Neural progenitor cell (in vitro differentiated cells): ENCODE measurements at places on chromosomes 7 and 10.
A peak's percentile ranks its signal among the peaks of the same experiment; 100 is the strongest.

GRCh38 chr7:84339306-84339705, 144.7 kb upstream of the SEMA3A start:
- no peak for DNase-seq

DNA sequence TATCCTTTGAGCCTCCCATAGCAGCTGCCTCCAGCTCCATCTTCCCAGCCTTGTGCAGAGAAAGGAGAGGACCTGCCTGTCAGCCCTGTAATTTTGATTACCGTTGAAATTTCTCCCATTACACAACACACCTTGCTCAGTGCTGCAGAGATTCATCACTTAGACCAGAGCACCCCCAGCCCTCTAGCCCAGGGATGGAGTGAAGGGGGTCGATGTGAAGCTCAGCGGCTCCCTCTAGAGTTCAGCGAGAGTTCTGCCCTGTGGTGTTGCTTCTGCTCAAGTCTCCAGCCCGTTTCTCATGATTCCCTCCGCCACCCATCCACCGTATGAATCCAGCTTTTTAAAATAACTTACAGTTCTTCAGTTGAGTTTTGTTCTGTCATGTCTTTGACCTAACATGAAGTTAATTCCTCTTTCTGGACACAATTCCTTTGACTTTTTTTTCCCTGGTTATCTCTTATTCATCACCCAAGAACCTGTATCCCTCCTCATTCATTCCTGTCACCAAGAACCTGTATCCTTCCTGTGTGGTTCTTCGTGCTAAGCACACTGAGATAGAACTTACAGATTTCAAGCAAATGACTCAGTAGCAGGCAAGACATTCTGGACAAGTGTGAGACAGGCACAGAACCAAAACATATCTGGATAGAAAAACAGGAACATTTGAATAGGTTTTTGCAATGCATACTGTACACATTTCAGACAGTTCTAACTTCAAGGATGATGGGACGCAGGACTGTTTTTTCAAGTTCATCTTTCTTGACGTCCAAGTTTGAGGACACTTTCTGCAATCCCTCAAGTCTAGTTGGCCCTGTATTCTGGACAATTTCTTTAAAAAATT, 35.0 kb upstream of the ZNF32 start:
- DNase-seq: peak; percentile 58

- no peak for DNase-seq
These were observed 37.9 kb upstream of the DNAJB12 start for GRCh38 chr10:72392571-72392970.

GRCh38 chr10:29618341-29619171, 16.2 kb downstream of the SVIL start:
- peak; percentile 45 for DNase-seq

DNA sequence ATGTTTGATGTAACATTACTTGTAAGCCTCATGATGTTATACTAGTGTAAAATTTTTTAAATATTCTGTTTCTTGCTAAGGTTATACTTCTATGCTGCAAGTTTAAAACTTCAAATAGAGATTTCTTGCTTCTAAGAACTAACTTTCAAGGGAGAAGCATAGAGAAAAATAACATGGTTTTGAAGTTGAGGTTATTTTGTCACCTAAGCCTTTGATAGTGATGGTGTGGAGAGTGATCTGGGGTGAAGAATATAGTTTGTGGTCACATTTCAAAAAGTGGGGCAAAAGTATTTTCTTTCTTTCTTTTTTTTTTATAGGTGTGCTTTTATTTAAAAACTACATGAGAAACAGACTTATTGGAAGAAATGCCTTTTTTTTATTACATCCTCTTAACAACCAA, 162.4 kb downstream of the GATA3 start:
- DNase-seq: no peak

DNA sequence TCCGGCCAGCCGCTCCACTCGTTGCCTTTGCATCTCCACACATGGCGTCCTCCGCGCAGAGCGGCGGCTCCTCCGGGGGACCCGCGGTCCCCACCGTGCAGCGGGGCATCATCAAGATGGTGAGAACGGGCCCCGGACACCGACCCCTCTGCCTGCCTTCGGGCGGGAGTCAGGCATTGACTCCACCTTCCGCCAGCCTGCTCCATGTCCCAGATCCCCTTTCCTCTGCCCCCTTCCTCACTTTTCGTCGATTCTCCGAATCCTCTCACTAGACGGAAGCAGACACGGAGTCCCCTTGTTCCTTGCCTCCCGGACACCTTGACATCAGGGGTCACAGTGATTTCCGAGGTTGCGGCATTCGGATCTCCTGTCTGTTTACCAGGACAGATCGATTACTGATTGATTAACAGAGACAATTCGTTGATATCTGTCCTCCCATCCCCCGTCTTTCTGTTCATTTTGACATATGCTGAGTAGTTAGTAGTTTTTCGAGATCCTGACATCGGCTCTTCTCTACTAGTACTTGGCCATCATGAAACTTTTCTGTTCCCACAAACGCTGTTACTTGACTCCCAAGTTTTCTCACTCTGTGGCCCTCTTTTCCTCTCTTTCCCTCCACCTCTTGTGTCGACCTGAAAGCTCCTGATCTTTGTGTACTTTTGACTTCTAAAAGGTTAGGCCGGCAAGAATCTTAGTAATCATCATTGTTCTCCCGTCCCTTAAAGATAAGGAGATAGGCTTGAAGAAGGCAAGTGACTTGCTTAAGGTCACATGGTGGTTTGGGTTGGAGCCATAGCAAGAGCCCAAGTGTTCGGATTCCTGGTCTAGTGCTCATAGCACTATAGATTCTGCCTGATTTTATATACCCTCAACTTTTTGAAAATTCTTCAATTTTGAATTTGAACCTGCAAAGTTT, 597 bp downstream of the SND1 start:
- DNase-seq: no peak

- DNase-seq: peak; percentile 71
These were observed 2.0 kb upstream of the HEPACAM2 start for GRCh38 chr7:93228302-93228701.

- no peak for DNase-seq
These were observed 113.0 kb downstream of the SMURF1 start for GRCh38 chr7:99030951-99031350.

DNA sequence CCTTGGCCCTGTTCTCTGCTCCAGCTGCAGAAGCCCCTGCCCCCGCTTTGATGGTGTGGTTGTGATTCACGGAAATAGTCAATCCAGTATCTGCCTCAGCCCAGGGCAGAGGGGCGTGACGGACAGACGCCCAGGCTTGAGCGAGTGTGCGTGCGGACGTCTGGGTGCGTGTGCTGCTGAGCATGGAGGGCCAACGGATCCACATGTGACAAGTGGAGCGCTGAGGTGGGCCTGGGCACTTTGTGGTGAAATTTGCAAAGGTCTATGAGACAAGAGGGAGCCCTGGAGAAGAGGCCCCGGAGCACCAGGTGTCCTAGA, 94.4 kb downstream of the WDR37 start:
- DNase-seq: no peak

- DNase-seq: peak; percentile 75
These were observed 7.9 kb downstream of the SLC25A28 start for GRCh38 chr10:99612167-99612831.

DNA sequence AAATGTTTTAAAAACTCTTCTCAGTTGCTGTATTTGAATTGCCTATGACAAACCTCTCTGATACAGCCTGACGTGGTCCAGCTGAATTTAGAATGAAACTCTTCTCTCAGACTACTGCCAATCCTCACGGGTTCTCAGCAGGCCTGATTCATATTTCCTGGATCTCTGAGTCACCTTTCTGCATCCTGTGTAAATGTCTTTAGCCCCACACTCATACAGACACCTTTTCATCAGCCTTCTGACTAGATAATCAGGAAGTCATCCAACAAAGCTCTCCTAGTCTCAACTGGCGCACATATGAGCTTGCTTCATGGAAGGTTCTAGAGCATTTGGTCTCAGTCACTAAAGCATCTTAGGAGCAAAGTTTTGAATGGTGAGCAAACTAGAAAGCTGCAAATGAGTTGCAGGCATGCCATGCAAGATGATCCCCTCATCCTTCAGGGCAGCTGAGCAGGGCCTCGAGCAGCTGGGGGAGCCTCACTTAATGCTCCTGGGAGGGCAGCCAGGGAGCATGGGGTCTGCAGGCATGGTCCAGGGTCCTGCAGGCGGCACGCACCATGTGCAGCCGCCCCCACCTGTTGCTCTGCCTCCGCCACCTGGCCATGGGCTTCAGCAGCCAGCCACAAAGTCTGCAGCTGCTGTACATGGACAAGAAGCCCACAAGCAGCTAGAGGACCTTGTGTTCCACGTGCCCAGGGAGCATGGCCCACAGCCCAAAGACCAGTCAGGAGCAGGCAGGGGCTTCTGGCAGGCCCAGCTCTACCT, 182.8 kb downstream of the ARHGAP12 start:
- DNase-seq: no peak

DNA sequence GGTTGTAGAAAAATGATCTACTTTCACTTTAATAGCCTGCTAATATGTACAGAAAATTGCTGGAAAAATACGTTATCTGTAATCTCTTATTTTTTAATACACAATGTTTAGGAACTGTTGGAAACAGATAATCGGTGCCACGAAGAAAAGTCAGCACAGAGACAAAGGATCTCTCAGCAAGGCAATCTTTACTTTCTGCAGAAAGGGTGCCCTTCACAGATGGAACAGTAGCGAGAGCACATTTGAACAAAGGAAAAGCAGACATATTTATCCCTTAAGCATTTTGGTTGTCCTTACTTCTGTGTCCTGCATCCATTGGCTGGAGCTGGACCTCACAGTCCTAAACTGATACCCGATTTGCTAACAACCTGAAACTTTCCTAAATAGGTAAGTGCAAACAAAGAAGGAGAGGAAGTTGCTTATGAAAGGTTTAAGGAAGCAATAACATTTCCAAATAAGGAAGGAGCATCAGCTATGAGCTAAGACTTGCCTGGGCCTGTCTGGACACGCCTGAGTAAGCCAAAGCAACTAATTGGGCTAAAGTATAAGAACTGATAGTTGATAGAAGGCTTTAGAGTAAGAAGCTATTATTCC, 640.0 kb downstream of the SH2D4B start:
- no peak for DNase-seq

- DNase-seq: no peak
These were observed 12.2 kb downstream of the VSIR start for GRCh38 chr10:71761105-71761511.

GRCh38 chr10:92690211-92690914, 608 bp downstream of the HHEX start:
- peak; percentile 58 for DNase-seq

DNA sequence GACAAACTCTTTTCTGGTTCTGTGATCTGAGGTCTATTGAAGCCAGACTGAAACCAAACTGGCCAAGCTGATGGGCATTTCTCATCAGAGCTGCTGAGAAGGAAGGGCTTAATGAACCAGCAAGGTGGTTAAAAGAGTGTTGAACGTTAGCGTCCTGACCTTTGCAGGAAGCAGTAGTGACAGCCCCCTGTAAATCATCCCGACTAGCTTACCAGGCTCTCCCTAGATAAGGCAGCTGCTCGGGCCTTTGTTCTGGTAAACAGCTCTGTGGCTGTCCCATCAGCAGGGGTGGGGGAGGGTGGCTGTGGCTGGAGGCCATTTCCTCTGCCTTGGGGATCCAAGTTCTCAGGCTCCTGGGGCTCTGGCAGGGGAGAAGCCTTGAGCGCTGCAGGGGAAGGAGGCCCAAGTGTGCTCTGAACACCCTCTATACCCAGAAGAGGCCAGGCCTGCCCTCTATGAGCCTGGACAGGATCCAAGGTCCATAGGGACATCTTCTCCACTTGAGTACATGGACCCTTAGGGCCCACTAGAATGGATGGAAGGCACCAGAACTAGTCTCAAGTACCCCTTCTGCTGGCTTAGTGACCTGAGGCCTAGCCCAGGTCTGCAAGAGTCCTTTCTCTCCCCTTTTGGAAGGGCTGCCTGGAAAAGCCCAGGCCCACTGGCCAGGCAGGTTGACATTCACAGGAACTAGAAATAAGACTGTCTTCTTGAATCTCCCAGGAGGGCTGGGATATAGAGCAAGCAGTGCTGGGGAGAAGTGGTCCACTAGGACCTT, 134.6 kb downstream of the ARHGAP22 start:
- DNase-seq: peak; percentile 62

DNA sequence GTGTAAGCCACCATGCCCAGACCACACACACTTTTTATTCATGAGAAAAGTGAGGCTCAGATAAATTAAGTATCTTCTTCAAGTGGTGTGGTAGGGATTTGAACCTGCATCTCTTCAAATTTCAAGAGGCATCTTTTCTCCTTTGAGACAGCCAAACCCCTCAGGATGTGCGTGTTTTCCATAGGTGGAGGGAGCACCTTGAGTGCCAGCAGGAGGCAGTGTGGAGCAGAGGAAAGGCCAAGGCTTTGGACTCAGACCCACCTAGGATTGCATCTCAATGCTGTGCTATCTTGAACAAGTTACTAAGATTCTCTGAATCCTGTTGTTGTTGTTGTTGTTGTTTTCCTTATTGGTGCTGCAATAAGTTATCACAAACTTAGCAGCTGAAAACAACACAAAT, 40.2 kb upstream of the MYL10 start:
- DNase-seq: no peak

DNA sequence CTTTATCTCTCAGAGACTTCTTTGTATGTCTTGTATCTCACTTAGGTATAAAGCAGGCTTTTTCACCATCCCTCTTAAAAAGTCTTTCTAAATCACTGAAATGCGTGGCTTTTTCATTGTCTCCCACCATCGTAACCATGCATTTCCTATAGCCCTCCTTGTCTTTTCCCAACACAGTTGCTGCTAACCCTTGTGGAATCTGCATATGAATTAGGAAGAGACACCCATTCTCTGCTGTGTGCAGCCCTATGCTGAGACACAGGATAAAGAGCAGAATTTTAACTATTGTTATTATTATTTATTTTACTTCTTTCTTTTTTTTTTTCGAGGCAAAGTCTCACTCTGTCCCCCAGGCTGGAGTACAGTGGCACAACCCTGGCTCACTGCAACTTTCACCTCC, 804.3 kb upstream of the COBL start:
- peak; percentile 25 for DNase-seq

DNA sequence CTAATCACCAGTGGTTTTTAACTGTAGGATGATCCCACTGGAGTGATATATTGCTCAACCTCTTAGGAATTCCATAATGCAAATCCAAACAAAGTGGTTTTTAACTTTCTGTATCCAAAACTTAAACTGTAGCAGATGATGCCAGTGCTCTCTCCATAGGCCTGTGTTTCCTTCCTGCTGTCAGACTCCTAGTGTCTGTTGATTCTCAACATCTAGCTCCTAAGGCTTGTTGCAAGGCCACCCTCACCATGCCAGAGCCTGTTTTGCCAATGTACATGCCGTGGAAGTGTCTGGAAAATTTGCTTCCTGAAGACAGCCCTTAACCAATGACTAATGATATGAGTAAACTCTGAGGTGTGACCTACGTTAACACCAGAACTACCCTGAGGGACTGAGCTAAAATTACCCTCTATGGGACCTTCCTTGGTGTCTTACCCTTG, 39.3 kb downstream of the C1GALT1 start:
- no peak for DNase-seq
